ENCODE measurements at places on chromosomes 5 and 9. TPM values are rescaled to one million over a fixed set of nuclear protein-coding genes. Genes with fewer than 3 reads are reported as not detected.

DNA sequence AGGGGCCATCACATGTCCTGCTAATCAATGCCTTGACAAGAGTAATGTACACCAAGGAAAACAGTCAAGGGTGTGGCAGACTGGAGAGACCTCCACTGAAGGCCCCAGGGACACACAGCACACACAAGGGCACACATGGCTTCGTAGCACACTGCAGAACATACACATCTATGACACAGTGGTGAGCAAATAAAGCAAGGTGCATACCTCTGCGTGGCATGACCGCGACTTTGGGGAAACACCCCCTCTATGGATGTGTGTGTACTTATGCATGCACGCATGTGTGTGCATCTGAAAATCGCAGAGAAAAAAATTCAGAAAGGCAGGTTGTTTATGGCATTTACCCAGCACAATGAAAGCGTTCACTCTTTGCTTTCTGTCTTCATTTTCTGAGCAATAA is 20.5 kb downstream of the SEMA4D start:
- no peak for DNase-seq

Gene SNCB
- not detected for total RNA-seq

DNA sequence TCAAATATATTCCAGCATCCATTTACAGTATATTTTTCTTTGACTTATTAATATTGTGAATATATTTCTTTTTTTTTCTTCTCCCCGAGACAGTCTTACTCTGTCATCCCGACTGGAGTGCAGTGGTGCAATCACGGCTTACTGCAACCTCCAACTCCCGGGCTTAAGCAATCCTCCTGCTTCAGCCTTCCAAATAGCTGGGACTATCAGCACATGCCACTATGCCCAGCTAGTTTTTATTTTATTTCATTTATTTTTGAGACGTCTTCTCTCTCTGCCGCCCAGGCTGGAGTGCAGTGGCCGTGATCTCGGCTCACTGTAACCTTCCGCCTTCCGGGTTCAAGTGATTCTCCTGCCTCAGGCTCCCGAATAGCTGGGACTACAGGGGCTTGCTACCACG is 7.4 kb upstream of the GLIPR2 start:
- no peak for DNase-seq

DNA sequence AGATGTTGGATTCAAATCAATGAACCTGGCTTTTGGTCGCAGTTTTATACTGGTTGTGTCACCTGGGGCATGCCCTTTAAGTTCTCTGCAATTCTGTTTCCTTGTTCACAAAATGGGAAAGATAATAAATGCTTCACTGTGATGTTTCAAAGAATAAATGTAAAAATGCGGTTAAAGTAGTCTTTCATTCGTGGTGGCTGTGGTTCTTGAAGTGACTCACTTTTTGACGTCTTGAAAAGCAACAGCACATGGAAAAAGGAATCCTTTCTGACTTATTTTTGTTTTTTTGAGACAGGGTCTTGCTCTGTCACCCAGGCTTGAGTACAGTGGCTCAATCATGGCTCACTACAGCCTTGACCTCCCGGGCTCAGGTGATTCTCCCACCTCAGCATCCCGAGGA is 88.4 kb upstream of the SLIT3 start:
- DNase-seq, result no peak

Gene SPRY4
- total RNA-seq, result 0.52 TPM

- no peak for DNase-seq
Observed at GRCh38 chr5:82360022-82360421, 81.9 kb upstream of the RPS23 start.

DNA sequence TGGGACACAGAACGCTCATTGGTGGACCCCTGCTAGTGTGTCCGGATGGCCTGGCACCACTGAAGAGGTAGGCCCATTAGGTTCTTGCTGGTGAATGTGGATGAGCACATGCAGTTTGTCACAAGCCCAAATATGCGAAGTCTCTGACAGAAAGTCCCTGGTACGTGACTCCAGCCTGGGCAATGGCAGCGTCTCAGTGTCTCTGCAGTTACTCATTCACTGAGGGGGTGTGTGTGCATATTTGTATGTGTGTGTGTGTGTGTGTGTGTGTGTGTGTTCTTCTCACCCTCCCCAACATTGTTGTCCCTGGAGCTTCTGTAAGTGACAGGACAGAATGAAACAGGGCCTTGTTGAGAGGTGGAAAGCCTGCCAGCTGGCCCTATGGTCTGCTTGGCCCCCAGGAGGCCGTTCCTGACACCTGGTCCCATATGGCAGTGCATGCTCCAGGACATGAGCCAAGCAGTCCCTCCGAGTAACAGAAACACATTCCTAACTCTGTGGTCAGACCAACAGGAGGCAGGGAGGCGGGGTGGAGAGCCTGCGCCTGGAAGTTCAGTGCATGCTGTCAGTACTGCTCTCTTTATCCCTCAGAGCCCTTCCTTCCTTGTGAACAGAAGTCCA is 169.9 kb downstream of the SLC28A3 start:
- no peak for DNase-seq

DNA sequence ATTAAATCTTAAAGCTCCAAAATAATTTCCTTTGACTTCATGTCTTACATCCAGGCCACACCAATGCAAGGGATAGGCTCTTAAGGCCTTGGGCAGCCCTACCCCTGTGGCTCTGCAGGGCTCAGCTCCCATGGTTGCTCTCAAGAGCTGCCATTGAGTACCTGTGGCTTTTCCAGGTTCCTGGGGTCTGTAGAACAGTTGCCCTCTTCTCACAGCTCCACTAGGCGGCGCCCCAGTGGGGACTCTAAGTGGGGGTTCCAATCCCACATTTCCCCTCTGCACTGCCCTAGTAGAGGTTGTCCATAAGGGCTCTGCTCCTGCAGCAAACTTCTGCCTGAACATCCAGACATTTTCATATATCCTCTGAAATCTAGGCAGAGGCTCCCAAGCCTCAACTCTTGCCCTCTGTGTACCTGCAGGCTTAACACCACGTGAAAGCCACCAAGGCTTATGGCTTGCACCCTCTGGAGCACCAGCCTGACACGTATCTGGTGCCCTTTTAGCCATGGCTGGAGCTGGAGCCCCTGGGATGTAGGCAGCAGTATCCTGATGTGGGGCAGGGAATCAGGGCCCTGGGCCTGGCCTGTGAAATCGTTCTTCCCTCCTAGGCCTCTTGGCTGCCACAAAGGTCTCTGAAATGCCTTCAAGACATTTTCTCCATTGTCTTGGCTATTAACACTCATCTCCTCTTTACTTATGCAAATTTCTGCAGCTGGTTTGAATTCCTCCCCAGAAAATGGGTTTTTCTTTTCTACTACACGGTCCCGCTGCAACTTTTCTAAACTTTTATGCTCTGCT is 185.1 kb downstream of the SMARCA2 start:
- no peak for DNase-seq

DNA sequence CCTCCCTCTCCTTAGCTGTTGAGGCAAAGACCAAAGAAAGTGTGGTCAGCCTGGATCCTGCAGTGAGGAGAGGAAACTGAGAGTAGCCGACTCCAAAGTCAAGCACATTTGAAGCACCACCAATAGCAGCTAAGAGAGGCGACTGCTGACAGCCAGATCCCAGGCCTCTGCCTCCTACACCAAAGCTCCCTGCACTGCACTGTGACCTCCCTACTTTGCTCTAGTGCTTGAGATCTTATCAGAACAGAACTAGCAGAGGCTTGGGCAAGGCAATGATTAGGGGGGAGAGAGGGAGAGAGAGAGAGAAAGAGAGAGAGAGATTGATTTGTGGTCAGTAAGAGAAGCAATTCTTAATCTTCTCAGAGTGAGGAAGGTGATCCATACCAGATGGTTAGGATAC is 216.3 kb downstream of the CDK5RAP2 start:
- DNase-seq, result no peak

Gene PHYHD1
- 0.52 TPM for total RNA-seq

DNA sequence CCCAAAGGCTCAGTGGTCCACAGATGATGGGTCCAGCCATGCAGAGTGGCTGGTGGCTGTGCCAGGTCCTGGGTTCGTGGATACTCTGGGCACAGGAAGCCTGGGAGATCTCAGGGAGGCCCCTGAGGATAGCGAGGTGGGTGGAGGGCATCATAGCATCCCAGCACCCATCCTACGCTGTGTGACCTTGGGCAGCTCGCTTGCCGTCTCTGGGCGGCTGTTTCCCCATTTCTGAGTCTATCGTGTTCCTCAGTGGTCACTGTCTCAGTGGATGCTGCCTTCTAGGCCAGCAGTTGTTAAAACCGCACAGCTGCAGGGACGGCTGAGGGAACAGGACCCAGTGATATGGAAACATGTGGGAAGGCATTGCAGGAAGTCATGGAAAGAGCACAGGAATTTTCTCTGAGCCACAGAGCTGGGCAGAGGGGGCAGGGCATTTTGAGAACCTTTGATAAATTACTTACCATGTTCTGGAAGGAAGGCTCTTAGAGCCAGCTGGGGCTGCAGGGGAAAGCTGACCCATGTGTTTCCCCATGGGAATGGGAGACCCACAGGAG is 86.4 kb upstream of the COL5A1 start:
- DNase-seq, result no peak

DNA sequence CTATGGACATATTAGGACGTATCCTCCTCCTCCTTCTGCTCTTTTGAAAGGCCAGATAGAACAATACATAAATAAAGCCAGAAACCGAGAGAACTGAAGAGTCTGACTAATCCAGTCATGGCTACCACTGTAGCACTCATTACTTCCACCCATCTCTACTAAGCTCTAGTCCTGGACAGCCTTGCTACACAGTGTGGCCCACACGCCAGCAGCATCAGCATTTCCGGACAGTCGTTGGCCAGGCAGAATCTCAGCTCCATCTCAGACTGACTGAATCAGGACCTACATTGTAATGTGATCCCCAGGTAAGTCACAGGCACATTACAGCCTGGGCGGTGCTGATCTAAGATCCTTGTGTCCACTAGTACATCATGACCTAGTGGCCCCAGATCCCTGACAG is 182.9 kb downstream of the DRD1 start:
- no peak for DNase-seq

DNA sequence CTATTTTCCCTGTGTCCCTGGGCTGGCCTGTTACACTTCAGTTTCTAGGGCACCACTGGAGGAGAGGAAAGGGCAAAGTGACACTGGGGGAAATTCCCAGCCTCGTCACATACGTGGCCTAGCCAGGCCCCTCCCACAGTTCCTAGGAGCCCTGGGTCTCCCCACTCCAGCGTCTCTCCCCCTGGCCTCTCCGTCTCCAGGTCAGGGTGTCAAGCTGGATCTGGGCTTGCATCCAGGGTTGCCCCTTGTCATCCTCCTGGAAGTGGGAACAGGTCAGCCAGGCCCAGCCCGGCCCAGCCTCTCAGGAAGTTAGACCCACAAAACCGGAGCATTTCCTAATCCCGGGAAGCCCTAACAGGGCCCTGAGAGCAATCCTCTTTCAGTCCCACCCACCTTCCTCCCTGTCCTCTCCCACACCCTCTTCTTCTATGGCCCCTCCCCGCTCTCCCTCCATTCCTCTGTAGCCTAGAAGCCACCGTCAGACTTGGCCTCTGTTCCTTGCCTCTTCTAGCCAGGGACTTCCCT is 4.7 kb upstream of the TNIP1 start:
- no peak for DNase-seq

Gene TRAF2
- 28.6 TPM for total RNA-seq

DNA sequence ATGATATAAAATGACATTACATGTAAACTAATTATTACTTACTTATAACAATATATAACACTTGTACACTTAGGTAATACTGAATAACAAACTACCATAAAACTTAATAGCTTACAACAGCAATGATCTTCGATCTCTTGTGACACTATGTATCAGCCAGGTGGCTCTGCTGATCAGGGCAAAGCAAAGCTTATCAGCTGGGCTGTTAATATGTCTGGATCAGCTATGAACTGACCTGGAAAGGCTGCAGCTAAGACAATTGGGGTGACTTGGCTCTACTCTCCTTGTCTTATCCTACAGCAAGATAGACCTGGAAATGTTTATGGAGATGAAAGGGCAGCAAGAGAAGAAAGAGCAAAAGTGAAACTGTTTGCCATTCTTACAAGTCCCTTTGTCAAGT is 511.3 kb downstream of the TLR4 start:
- no peak for DNase-seq

Gene LRRC19
- total RNA-seq, result not detected

Gene IGFBPL1
- total RNA-seq, result not detected

Gene SPOUT1
- 36.1 TPM for total RNA-seq

GRCh38 chr9:86614871-86615849 is 260.9 kb upstream of the TUT7 start:
- peak; percentile 2 for DNase-seq

GRCh38 chr5:53488195-53488722 is 7.8 kb downstream of the FST start:
- DNase-seq, result no peak

GRCh38 chr9:100222674-100223073 is 123.6 kb downstream of the INVS start:
- no peak for DNase-seq

GRCh38 chr5:32504989-32505596 is 60.6 kb upstream of the ZFR start:
- DNase-seq, result no peak

Gene CTXN3
- total RNA-seq, result not detected

- DNase-seq, result no peak
Observed at GRCh38 chr5:52428977-52429489, 358.7 kb upstream of the ITGA1 start.

GRCh38 chr9:2170722-2171121 is 155.6 kb downstream of the SMARCA2 start:
- DNase-seq, result no peak

Gene LMNB1
- total RNA-seq, result 52.5 TPM

DNA sequence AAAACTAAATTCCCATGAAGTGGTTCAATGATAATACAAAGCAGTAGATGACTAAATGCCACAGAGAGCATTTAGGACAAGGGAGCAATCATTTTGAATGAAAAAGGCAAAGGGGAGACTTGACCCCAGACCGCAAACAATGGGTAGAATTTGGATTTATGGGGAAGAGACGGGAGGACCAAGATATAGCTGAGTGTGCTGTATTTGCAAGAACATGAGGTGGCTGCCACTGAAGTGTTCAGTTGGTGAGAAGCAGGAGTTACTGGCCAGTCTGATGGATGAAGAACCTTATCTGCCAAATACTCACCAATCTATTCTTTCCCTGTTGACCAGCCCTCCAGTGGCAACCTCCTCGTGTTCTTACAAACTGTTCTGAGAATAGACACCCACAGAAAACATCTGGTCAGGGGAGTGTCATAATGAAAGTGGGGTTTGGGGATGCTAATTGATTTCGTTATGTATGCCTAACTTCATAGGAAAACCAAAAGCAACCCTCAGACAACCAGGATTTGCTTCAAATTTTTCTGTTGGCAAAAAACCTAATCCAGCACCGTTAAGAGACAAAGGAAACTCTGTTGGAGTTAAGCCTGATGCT is 19.8 kb downstream of the TDRD7 start:
- no peak for DNase-seq

Gene SH3PXD2B
- total RNA-seq, result 0.10 TPM

Data from CD4-positive, CD25-positive, alpha-beta regulatory T cell (primary cell).